Trophoblast cell (in vitro differentiated cells and primary cell): ENCODE measurements at places on chromosomes 7 and 10.

- H3K4me3 ChIP-seq: no peak overlapping the region
- no peak for DNase-seq
- H3K27ac ChIP-seq: no peak overlapping the region
These were observed 11.7 kb downstream of the HUS1 start for GRCh38 chr7:47967708-47968107.

DNA sequence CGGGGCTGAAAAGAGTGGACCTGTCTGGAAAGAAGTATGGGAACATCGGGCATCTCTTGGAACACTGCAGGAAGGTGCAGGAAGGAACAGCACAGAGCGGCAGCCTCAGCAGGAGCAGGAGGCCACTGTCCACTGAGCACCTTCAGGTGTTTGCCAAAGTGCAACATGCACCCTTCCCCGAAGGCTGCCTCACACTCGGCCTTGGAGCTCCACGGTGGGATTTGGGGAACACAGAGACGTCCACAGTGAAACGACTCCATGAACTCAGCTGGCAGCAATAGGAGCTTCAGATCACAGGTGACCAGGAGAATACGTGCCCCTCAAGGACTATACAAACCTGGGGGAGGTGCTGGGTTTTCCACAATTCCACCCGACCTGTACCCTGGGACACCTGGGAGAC is 140.3 kb upstream of the RET start:
- no peak overlapping the region for H3K27ac ChIP-seq
- DNase-seq: no peak
- peaks cover 3% of the 10 kb centered on the region for H3K4me1 ChIP-seq
- no peak overlapping the region for H3K4me3 ChIP-seq

DNA sequence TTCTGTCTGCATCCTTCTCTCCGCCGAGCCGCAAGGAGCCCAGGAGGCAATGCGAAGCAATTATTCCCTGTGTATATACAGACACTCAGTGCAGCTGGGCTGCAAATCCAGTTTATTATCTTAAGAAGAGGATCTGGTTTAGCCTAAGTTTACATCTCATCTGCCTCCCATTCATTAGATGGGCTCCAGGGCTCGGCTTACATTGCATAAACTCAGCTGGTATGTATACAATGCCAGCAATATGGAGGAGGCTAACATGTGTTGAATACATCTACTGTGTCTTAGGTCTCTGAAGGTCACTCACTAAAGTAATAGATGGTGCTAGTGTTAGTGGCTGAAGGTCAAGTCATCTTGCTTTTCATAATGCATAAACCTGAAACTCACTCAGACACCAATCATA is 996.8 kb downstream of the KCNMA1 start:
- no peak overlapping the region for H3K4me3 ChIP-seq
- no peaks in the 10 kb centered on the region for H3K36me3 ChIP-seq
- no peak overlapping the region for H3K27ac ChIP-seq

- H3K4me1 ChIP-seq: peaks cover 4% of the 10 kb centered on the region
- H3K4me3 ChIP-seq: no peak overlapping the region
- no peaks in the 10 kb centered on the region for H3K36me3 ChIP-seq
- no peak overlapping the region for H3K27ac ChIP-seq
- H3K27me3 ChIP-seq: peaks cover 12% of the 10 kb centered on the region
These were observed 3.6 kb upstream of the ZEB1 start for GRCh38 chr10:31315453-31315852.

DNA sequence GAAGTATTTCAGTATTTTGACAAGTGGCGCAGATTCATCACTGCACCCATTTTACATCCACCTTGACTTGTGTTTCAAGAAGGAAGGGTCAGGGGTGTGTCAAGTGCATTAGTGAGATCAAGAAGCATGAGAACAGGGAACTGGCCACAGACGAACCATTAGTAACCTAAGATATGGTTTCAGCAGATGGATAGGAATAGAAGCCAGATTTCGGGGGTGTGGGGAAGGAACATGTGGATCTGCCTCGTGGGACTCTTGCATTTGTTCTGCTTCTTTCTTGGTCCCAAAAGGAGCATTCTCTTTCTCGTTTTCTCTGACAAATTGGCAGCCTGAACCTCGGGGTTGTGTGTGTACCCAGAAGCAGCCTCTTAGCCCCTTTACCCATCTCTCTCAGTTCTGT is 9.6 kb downstream of the DENND2A start:
- H3K27ac ChIP-seq: no peak overlapping the region
- H3K27me3 ChIP-seq: no peaks in the 10 kb centered on the region
- no peak overlapping the region for H3K4me3 ChIP-seq
- DNase-seq: no peak

- H3K4me1 ChIP-seq: no peaks in the 10 kb centered on the region
- no peak for DNase-seq
- no peaks in the 10 kb centered on the region for H3K36me3 ChIP-seq
- H3K4me3 ChIP-seq: no peak overlapping the region
These were observed 54.3 kb upstream of the PDGFA start for GRCh38 chr7:573933-574381.

GRCh38 chr10:11743461-11744338 is 1.5 kb downstream of the ECHDC3 start:
- no peak for DNase-seq
- no peak overlapping the region for H3K27ac ChIP-seq
- H3K36me3 ChIP-seq: no peaks in the 10 kb centered on the region
- no peaks in the 10 kb centered on the region for H3K27me3 ChIP-seq
- H3K4me3 ChIP-seq: no peak overlapping the region

DNA sequence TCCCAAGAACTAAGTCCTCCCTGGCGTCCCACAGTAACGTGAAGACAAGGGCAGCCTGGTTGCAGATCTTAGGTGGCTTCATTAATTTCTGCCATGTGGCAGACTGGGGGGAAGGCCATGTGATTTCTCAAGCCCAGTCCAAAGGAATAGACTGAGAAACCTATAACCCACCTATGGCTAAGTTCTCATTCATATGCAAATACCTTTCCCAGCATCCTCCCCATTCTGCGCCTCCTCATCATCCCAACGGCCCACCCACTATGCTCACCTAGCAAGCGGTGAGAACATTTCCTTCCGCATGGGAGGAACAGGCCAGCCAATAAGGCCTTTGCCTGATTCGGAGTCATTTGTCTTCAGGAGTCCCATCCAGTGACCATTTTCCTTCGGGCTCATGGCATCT is 8.2 kb upstream of the CLEC2L start:
- H3K27me3 ChIP-seq: no peaks in the 10 kb centered on the region
- no peaks in the 10 kb centered on the region for H3K4me1 ChIP-seq
- no peak overlapping the region for H3K27ac ChIP-seq
- no peaks in the 10 kb centered on the region for H3K36me3 ChIP-seq

DNA sequence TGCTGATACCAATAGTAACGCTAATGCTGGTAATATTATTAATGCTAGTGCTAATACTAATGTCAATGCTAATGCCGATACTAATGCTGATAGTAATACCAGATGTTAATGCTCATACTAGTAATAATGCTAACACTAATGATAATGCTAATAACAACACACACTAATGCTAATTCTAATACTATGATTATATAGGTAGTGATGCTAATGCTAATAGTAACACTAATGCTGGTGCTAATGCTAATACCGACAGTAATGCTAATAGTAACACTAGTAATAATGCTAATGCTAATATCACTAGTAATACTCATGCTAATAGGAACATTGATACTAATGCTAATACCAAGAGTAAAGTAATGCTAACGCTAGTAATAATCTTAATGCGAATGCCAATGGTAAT is 406.4 kb upstream of the RNF32 start:
- no peak overlapping the region for H3K4me3 ChIP-seq
- no peaks in the 10 kb centered on the region for H3K36me3 ChIP-seq
- H3K4me1 ChIP-seq: no peaks in the 10 kb centered on the region
- no peak for DNase-seq
- no peak overlapping the region for H3K27ac ChIP-seq

- no peaks in the 10 kb centered on the region for H3K4me1 ChIP-seq
- H3K4me3 ChIP-seq: no peak overlapping the region
- no peaks in the 10 kb centered on the region for H3K27me3 ChIP-seq
These were observed 38.6 kb downstream of the NEBL start for GRCh38 chr10:20858292-20859124.

- DNase-seq: peak; percentile 80
- H3K36me3 ChIP-seq: peaks cover 25% of the 10 kb centered on the region
- H3K4me1 ChIP-seq: no peaks in the 10 kb centered on the region
- H3K27ac ChIP-seq: no peak overlapping the region
- H3K4me3 ChIP-seq: no peak overlapping the region
These were observed 27.1 kb downstream of the SLF2 start for GRCh38 chr10:100939763-100940344.

- no peaks in the 10 kb centered on the region for H3K4me1 ChIP-seq
- H3K27me3 ChIP-seq: no peaks in the 10 kb centered on the region
- no peak for DNase-seq
- H3K36me3 ChIP-seq: no peaks in the 10 kb centered on the region
- no peak overlapping the region for H3K4me3 ChIP-seq
These were observed 6.0 kb downstream of the GNG11 start for GRCh38 chr7:93927585-93927984.

- peaks cover 2% of the 10 kb centered on the region for H3K4me1 ChIP-seq
- no peaks in the 10 kb centered on the region for H3K27me3 ChIP-seq
- DNase-seq: no peak
- H3K36me3 ChIP-seq: no peaks in the 10 kb centered on the region
These were observed 13.8 kb upstream of the CYP3A5 start for GRCh38 chr7:99693427-99694200.

DNA sequence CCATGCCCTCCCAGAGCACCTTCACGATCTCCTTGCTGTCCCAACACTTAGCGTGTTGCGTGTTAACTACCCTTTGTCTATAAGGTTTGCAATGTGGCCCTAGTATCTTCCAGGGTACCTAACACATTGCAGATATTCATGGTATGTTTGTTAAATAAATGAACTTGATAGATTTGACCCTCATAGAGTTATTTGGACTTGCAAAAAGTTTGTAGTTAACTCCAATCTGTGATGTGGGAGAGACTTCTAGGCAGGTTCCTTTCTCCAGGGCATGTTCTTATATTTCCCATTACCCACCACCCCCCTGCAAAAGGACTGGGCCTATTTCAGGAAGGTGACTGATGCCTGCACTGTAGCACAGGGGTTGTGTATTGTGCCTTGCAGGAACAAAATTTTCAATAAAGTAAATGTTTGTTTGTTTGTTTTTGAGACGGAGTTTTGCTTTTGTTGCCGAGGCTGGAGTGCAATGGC is 612 bp downstream of the HILPDA start:
- peak overlapping the region; percentile 96 for H3K27ac ChIP-seq
- H3K36me3 ChIP-seq: no peaks in the 10 kb centered on the region
- H3K4me3 ChIP-seq: peak overlapping the region; percentile 100
- no peaks in the 10 kb centered on the region for H3K27me3 ChIP-seq
- H3K4me1 ChIP-seq: peaks cover 30% of the 10 kb centered on the region

DNA sequence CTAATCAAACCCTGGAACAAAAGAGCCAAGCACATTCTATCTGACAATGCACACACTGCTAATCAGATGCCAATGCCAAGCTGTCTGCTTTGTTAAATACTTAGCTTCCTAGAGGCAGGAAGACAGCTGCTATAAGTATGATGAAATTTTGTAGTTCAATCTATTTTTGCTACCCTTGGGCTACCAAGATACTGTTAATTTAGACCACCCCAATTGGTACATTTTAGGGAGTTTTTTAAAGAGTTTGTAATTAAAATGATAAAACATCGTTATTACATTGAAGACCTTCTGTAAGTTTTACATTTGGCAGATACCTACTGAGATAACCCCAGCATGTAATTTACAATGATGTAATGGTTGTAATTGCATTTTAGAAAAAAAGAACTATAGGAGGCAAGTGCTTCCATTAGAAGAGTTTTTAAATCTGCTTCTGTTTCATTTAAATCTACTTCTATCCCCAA is 268.5 kb downstream of the ADK start:
- no peaks in the 10 kb centered on the region for H3K36me3 ChIP-seq
- no peaks in the 10 kb centered on the region for H3K27me3 ChIP-seq
- H3K27ac ChIP-seq: no peak overlapping the region
- DNase-seq: no peak

- no peak for DNase-seq
- H3K4me3 ChIP-seq: no peak overlapping the region
- H3K4me1 ChIP-seq: no peaks in the 10 kb centered on the region
- H3K36me3 ChIP-seq: no peaks in the 10 kb centered on the region
- no peak overlapping the region for H3K27ac ChIP-seq
These were observed 152.4 kb upstream of the ADO start for GRCh38 chr10:62652114-62652513.

- H3K4me3 ChIP-seq: no peak overlapping the region
These were observed 32.5 kb downstream of the C10orf71 start for GRCh38 chr10:49331431-49331830.

DNA sequence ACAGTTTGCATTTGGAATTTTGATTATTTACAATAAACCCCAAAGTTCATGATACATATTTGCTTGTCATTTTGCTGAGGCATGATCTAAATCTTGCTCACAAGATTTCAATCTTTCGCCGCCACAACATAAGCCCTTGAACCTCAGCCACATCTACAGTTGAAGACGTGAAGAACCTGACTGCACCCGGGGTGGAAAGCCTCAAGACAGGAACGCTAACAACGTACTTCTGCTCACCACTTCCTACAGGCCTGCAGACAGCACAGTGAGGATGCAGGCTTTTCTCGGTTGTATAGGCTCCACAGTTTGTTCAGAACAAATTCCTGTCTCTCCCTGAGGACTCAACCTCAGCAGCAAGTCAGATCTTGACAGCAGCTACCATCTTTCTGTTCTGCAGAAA is 393.8 kb upstream of the PRKCQ start:
- no peak for DNase-seq
- H3K4me3 ChIP-seq: no peak overlapping the region
- no peaks in the 10 kb centered on the region for H3K36me3 ChIP-seq
- H3K27ac ChIP-seq: no peak overlapping the region

DNA sequence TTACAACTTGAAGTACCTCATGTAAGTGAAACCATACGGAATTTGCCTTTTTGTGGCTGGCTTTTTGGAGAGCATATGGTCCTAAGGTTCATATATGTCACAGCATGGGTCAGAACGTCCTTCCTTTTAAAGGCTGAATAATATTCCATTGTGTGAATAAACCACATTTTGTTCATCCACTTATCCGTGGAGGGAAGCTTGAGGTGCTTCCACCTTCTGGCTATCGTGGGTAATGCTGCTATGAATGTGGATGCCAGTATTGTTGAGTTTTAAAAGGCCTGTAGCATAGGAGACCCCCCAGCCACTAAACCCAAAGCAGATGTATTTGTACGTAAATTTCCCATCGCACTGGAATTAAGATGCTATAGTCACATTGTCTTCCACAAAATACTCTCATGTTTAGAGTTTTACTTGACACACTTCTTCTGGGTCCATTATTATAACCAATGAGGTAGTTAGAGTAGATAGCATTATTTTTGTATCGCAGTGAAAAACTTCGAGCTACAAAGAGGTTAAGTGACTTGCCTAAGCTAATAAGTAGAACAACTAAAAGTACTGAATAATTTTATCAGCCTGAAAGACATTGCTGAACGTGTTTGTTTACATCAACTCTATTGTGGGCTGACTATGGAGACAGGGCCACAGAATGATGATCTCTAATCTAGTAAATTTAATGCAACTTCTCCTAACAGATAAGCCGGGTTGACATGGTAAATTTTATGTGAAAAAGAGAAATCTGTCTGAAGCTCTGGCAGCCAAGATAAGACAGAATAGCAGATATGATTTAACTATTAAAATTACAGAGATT is 183.0 kb upstream of the CTBP2 start:
- H3K36me3 ChIP-seq: no peaks in the 10 kb centered on the region
- H3K27ac ChIP-seq: no peak overlapping the region
- DNase-seq: peak; percentile 24
- H3K4me3 ChIP-seq: no peak overlapping the region
- no peaks in the 10 kb centered on the region for H3K27me3 ChIP-seq
- H3K4me1 ChIP-seq: no peaks in the 10 kb centered on the region
